ENCODE measurements at places on chromosomes 2 and 18.

DNA sequence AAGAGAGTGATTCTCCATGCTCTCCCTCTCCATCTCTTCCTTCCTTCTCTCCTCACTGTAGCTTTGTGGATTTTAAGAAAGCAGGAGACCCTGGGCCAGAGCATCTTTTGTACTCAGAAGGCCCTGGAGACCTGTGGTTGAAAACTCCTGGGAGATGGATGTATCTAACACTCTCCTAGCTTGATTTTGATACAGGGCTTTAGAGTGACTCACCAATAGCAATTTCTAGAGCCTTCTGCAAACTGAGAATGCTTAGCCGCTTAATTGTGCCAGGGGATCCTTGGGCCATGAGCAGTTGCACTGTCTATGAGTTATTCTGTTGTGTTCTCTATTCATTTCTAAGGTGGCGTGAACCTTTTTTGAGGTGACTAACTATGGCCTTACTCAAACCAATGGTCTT lies 17.7 kb downstream of the HOXD1 start:
- DNase-seq, result no peak

DNA sequence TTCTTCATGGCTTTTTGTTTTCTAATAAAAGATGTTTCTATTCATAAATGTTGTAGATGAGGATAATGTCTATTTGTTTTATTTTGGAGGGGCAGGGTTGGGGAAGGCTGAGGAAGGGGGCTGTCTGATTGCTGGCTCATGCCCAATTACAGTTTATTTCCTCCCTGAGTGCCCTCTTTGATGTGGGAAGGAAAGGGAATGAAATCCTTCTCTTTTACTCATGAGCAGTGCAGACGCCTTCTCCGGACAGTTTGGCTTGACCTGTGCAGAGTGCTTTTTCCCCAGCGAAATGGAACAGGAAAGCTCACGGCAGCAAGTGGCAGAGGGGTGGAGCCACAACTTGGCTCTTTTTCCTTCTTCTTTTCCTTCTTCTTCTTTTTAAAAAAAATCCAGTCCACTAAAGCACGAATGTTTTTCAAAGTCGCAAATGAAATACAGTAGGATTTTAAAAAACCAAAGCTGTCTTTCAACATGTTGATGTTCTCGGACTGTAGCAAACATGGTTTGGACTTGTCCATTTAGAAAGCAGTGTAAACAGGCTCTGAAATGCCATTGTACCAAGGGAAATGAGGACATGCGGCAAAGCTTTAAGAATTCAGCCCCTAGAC lies 34.5 kb downstream of the RAB31 start:
- no peak for DNase-seq

DNA sequence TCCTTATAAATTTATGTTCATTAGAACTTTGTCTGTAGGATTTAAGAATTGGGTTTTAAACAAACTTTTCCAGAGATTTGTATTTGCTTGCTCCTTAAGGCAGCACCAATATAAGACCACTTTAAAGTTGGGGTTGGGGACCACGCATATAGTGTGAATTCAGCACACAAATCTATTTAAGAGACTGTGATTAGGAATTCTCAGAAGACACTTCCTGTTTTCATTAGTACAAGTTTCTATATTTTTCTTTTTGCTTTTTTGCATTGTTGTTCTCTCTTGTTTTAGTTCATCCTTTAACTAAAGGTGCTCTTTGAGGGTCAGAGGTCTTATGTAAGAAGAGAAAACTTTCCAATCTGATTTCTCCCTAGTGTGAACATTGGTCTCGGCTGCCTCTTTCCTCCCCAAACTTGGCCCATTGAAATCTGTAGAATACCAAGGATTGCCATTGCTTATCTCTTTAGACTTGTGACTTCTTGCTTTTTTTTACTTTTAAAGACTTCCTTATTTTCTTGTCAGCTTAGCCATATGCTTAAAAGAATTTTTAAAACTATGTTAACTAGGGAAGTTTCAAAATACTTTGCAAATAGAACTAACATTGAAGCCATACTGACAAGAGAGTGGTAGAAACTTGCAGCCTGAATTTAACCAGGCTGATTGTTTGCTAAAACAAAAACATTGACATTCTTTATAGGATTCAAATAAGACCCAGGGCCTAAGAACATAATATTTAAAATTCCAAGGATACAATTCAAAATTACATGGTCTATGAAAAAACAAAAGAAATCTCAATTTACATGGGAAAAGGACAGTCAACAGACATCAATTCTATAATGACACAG lies 264.1 kb upstream of the FN1 start:
- no peak for DNase-seq

DNA sequence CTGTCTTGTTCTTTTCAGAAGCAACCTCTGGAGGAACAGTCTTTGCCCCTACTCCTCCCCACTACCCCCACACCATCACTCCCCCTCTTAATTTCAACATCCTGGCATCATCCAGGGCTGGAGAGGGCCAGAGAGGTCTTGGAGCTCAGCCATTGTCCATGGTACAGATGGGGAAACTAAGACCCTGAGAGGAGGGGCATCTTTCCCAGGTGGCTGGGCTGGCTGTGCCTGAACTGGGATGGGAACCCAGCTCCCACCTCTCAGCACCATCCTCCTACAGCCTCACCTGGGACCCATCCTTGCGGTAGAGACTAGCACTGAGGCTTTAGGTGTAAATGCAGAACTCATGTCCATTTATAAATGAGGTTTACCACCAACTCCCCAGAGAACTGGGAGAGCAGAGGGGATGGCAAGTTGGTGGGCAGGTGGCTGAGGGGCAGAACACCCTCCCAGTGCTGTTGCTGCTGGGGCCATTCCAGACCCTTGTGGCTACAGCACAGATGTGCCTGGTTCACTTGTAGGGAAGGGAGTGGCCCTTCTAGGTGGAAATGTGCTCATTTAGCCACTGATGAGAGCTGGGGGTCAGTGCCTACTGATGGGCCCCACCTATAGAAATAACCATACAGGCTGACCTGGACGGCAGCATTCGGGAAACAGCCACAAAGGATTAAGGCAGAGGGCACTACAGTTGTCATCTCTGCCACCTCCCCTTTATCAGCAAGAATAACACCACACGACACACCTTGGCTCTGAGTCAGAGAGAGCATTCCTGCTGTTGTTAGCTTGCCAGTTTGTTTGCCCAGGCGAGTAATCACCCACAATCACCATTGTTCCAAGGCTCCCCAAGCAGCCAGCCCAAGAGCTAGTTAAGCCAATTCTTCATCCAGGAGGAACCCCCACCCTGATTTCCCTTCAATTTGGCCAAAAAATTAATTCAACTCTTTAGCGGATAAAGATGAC lies 2.1 kb downstream of the MLPH start:
- DNase-seq, result no peak

Measured in Jurkat, Clone E6-1 (cell line).